Activated T-helper 1 cell treated with anti-CD3 and anti-CD28 coated beads, Interleukin-2, amount 50 U/mL, for 16 hours (primary cell): ENCODE measurements at places on chromosomes 1 and 21.

GRCh38 chr1:17706445-17706844 lies 48.7 kb upstream of the ACTL8 start:
- no peak for DNase-seq

DNA sequence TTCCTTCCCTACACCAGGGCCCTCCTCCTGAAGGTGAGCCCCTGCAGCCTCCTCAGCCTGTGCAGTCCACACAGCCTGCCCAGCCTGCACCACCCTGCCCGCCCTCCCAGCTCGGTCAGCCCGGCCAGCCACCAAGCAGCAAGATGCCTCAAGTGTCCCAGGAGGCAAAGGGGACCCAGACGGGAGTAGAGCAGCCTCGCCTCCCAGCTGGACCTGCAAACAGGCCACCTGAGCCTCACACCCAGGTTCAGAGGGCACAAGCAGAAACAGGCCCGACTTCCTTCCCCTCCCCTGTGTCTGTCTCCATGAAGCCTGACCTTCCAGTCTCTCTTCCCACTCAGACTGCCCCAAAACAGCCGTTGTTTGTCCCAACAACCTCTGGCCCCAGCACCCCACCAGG lies 38.8 kb downstream of the ZBTB17 start:
- no peak for DNase-seq

GRCh38 chr1:79741720-79742421 lies 735.3 kb upstream of the ADGRL4 start:
- DNase-seq, result no peak

DNA sequence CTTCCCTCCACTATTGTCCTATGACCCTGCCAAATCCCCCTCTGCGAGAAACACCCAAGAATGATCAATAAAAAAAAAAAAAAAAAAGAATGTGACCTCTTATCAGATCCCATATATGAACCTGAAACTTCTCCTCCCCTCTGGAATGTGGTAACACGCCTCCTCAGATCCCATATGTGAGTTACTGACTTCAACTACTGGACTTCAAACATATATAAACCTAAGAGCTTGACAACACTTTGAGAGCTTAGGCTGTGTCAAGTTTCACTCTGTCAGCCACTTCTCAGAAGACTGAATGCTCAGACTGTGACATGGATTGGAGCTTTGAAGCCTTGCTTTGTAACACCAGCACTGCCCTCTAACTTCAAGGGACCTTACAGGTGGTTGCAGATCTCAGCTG lies 148.4 kb downstream of the COP1 start:
- no peak for DNase-seq

- no peak for DNase-seq
Observed at GRCh38 chr1:61819421-61819820, 77.1 kb downstream of the PATJ start.

DNA sequence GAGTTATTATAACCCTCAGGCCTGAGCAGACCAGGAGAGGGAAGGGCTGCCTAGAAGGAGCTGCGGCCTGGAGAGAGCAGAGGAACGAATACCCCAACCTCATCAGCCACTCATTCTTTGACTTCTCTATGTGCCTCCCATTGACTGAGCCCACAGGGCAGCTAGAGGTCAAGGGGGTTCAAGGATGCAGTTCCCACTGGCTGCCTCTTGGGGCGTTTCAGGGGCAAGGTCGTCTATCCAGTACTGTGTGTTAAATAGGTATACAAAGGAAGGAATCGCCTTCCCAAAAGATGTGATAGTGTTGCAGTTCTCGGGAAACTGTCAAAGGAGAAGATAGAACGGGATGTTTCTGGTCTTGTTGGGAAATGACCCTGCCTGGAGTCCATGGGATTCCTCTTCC lies 250.6 kb downstream of the PRDM2 start:
- no peak for DNase-seq

DNA sequence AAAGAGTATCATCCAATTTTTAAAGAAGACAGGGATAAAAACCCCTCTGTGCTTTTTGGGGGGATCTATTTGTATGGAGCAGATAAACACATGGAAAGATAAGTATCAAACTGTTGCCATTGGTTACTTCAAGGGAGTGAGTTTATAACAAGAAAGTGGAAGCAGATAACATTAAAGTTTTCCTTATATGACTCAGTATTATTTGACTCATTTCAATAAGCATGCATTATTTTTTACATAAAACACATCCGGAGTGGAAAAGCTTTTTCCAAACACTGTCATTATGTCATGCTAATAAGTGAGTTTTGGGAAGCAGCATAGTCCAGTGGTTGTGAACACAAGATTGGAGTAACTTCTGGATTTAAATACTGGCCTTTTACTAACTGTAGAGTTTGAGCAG lies 452.2 kb downstream of the LTN1 start:
- DNase-seq, result no peak

- DNase-seq, result no peak
Observed at GRCh38 chr1:108639899-108640560, 20.9 kb downstream of the HENMT1 start.

DNA sequence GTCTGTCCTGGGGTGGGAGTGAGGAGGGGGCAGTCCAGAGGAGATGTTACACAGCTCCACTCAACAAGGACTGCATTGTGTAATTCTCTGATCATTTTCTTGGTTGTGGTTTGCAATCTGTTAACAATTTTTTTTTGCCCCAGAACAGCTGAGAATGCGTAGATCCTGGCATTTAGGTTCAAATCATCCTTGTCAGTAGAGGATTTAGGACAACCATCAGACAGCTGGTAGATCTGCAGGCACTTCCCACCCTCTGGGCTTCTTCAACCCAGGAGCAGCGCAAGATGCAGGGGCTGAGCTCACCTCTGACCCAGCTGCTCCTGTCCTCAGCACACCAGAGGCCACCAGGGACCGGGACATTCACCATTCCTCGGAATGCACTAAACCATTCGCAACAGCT lies 13.5 kb downstream of the BCAR3 start:
- DNase-seq, result no peak

DNA sequence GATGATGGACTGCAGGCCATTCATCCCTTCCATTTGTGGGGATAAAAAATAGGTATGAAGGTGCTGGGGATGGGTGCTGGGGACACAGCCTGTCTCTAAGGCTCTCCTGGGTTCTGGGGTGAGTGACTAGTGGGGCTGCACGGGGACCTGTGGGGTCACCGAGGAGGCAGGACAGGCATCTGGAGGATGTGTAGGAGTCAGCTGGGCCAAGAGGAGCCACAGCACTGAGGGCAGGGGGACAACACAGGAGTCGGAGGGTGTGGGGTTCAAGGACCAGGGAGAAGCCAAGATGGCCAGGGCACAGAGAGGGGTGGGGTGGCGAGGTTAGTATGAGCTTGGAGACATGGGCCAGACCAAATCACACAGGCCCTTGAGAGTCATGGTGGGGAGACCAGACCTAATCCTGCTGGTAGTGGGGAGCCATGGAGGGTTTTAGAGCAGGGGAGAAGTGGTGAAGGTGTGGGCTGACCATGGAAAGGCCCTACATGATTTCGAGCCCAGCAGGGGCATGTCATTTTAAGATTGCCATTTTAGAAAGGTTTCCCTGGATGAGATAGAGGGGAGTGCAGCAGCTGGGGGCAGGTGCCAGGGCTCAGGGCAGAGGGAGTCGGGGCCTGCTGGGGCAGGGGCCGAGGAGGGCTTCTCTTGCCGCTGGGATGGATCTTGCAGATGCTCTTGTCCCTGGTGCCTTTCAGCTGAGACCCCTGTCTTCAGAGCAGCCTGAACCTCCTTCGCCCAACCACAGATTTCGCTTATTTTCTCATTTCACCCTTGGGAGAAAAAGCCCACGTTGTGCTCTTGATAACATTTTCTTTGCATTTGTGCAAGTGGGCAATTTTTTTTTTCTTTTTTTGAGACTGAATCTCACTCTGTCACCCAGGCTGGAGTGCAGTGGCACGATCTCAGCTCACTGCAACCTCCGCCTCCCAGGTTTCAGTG lies 22.7 kb downstream of the SERINC2 start:
- no peak for DNase-seq

DNA sequence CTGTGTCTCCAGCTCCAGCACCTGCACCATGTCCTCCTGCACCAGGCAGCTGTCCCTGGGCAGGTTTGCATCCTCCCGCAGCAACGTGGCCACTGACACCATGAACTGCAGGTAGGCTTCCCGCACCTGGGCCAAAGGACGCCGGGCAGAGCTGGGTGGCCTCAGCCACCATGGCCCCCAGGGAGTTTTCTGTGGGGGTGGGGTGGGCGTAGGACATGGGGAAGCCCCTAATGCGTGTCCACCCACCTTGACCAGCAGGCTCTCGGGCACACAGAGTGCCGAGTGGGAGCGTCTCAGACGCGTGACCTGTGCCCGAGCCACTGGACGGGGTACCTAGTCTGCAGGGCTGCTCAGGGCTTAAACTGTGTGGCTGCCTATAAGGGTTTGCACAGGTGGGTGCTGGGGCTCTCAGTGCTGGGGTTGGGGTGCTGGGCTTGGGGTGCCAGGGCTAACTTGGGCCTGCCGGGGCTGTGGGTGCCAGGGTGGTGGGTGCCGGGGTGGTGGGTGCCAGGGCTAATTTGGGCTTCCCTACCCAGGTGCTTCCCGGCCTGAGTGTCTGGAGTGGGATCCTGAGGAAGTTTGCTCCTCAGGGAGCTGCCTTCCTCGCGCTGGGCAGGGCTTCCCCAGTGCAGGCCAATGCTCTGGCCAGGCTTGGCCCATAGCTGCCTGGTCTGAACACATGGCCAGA lies 17.7 kb downstream of the PRXL2B start:
- no peak for DNase-seq

DNA sequence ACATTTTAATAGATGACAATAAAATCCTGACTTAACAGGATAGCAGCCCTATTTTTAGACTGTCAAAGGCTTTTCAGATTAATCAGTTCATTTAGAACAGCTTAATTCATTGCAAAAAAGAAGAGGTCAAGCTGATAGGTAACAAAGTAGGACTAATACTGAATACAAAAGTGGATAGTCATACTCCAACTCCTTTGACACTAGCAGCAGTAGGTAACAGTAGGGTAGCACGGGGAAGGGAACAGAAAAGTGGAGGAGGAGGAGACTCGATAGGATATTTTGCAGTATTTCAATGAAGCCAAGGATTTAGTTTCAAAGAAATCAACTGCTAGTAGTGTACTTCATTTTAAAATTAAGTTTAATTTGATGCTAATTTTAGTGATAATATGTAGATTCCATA lies 51.1 kb downstream of the USP1 start:
- DNase-seq, result no peak

GRCh38 chr1:29998686-29999085 lies 724.7 kb downstream of the MATN1 start:
- DNase-seq, result no peak

- no peak for DNase-seq
Observed at GRCh38 chr1:6170116-6170741, 9.9 kb downstream of the CHD5 start.

GRCh38 chr1:56576880-56577405 lies 2.4 kb downstream of the PLPP3 start:
- no peak for DNase-seq

- DNase-seq, result no peak
Observed at GRCh38 chr1:57158604-57158998, 192.8 kb upstream of the C8B start.

- no peak for DNase-seq
Observed at GRCh38 chr1:193281894-193282293, 95.5 kb upstream of the B3GALT2 start.

- DNase-seq, result no peak
Observed at GRCh38 chr1:181990728-181991127, 70.8 kb downstream of the ZNF648 start.
